ENCODE measurements at places on chromosomes 11 and 22.
A peak's percentile ranks its signal among the peaks of the same experiment; 100 is the strongest.

- DNase-seq: no peak
Measured at GRCh38 chr11:74306435-74307175, 4.8 kb downstream of the P4HA3 start.

GRCh38 chr11:33383075-33383919 lies 126.1 kb downstream of the HIPK3 start:
- DNase-seq: no peak

- no peak for DNase-seq
Measured at GRCh38 chr11:69878927-69879728, 59.9 kb upstream of the FGF3 start.

DNA sequence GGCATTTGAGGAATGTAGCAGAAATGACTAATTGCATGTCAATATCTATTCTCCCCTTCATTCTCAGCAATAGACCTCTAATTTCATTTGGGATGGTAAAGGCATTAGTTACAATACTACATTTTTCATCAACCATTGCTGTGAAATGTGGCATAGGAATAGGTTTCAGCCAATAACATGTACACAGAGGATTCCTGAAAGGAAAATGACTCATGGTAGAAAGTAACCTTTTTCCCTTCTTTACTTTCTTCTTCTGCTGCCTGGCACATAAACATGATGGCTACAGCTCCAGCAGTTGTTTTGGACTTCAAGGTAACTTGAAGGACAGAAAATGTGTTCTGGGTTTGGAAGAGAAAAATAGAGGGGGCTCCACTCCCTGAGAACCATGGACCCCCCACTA lies 231.8 kb upstream of the CTSC start:
- no peak for DNase-seq

- DNase-seq: peak; percentile 3
Measured at GRCh38 chr11:14359501-14360031, 583 bp upstream of the RRAS2 start.

DNA sequence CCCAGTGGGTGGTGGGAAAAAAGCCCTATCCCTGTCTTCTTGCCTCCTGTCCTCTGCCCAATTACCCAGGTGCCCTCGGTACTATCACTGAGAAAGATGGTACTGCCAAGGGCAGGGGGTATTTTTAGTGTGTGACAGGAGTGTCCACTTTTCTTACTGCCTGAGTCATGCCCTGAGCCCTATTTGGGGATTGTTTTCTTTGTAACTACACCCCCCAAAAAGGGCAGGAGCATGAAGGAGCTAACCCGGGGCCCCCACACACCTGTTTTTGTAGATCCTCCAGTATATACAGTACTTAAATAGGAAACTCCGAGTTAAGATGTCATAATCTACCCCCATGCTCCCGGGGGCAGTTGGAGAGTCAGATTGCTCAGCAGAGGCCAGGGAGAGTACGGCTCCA lies 3.8 kb downstream of the SMTNL1 start:
- DNase-seq: no peak

DNA sequence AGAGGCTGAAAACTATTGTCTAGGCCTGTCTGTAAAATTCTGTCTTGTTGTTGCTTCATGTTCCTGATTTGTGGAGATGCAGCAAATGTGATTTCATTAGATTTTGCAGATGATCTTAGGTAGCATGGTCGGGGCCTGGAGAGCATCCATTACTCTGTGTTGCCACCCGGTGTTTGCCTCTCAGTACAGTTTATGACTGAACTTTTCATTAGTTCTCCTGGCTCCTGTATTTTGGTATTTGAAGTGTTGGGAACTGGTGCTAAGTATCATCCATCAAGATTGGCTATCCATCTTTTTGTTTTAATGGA lies 7.7 kb downstream of the YWHAH start:
- DNase-seq: no peak

DNA sequence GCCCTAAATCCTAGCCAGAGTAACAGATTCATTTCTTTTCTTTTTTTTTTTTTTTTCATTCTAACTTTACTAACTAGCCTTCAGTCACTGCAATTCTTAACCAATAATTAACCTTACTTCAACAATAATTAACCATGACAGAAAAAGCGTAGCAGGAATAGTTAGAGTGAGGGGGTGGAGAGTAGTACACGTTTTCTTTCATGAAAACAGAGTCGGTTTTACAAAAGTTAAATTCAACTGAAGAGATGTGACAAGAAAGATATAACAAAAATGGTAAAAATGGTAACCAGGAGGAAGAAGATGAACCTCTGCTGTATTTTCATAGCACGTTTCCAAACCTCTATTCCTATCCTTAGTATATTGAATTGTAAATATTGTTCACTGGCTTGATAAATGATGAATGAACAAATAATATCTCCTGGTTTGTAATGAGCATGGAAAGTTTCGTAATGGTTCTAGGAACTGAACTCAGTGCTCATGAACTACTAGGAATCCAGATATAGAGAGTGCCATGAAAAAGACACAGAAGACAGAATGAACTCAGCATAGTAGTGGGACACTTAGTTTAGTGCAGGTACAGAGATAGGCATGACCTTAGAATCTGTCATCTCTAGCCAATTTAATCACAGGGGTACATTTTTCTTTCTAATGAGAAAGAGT lies 116.5 kb upstream of the ANO5 start:
- DNase-seq: no peak

DNA sequence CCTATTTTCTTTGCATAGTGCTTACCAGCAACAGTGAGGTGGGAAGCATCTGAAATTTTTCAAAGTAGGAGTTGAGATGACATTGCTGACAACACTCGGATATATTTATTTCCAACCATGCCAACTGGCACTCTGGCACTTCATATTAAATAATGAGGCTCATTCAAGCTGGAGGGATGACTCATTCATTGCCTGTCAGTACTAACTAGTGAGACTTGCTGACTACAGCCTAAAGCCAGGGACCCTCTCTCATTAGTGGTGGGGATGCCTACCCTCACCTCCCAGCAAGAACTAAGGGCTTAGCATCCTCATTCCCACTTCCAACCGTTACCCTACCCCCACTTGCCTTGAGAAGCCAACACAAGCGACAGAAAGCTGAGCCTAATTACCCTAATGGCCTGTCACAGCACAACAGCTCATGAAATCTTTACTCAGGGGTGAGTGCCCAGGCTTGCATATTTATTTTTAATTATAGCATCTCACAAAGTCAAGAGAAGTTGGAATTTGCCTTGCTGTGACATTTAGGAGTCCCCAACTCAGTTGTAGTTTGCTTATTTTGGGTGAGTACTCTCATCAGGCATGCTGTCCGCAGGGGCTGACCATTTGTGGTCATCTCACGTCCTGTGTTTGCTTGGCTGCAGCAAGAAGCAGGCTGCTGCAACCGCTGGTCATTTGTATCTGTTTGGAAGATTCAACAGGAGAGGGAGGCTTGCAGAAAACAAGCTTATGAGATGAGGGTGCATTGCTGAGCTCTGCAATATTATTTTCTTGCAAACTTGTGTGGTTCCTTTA lies 181.6 kb upstream of the POU2AF2 start:
- DNase-seq: peak; percentile 23

- DNase-seq: no peak
Measured at GRCh38 chr11:134346101-134346975, 14.6 kb downstream of the GLB1L2 start.

- peak; percentile 71 for DNase-seq
Measured at GRCh38 chr11:123183391-123184099, 11.5 kb downstream of the CLMP start.

- no peak for DNase-seq
Measured at GRCh38 chr11:68959465-68960293, 21.1 kb downstream of the MRGPRD start.

DNA sequence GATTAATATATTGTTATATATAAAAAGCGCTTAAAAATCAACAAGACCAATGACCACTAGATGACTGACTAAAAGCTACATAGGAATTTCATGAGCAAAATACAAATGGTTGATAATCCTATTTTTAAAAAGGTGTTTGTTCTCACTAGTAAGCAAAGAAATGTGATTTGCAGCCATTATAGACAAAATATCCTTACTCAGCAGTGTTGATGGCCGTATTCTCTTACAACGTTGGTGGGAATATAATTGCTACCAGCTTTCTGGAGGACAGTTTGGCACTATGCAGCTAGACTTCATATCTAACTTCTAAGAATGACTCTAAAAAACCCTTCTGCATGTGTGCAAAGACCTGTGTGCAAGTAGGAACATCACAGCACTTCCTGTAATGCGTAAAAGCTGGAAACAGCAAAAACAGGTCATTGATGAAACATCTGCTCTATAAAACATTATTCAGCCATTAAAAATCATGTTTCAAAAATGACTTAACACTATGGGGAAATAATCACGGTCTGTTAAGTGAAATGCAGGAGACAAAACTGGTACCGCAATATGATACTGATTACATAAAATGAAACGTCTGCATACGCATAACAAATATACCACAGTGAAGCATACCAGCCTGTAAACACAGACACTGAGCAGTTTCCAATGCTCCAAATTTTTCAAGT lies 70.1 kb upstream of the LINC01488 start:
- DNase-seq: no peak

DNA sequence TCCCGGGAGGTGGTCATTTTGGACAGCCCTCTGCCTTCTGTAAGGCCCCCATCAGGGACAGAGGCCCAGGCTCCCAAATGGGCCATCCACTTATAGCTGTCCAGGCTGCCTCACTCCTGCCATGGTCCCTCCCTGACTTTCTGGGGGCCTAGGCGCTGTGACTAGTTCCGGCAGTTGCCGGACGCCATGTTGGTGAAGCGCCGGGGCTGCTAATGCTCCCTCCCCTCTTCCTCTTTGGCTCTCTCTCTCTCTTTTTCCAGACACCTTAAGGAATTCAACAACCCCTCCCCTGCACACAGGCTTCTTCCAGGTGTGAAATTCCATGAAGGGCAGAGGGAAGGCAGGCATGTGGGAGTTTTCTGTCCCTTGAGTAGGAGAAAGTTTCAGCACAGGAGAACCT lies 445.6 kb downstream of the SOX6 start:
- no peak for DNase-seq

- DNase-seq: peak; percentile 41
Measured at GRCh38 chr22:37930270-37930951, 23.0 kb downstream of the C22orf23 start.

DNA sequence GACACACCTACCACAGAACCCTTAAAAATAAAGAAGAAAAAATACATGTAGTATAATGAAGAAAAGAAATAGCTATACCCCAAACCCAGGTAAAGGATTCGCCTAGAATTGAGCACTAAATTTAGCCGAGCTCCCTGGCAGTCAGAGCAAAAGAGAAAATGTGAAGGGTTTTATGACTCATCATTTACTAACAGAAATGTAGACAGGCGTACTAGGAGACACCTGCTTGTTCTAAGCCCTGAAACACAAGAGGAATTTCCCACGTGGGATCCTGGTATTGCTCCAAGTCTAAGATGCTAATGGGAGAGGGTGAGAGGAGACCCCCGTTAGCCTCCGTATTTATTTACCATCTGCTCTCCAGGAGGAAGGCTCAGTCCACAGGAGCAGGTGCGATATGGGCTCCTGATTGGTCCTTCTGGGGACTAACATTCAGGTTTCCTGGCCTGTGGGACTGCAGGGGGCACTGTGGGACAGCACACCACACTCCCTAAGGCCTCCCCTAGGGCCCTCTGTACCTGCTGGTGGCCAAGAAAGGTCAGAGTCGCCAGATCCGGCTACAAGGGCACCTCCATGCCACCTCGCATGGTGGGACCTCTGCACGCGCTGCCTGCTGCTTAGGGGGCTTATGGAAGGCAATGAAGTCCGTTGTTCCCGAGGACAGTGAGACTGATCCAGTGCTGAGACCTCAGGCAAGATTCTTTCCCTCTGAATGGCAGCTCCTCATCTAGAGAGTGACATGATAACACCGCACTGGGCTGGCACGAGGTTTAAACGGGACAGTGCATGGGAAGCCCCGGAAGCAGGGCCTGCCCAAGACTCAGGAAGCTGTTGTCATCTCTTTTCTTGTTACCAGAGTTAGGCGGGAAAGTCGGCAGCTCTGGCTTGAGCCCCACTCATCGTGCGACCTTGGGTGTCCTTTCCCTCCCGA lies 25.8 kb downstream of the KCNC1 start:
- DNase-seq: peak; percentile 62

GRCh38 chr22:33431300-33431699 lies 373.1 kb upstream of the SYN3 start:
- DNase-seq: no peak

GRCh38 chr11:114215428-114215827 lies 80.8 kb upstream of the NNMT start:
- DNase-seq: no peak

GRCh38 chr11:34256150-34256549 lies 101.7 kb downstream of the ABTB2 start:
- DNase-seq: no peak

DNA sequence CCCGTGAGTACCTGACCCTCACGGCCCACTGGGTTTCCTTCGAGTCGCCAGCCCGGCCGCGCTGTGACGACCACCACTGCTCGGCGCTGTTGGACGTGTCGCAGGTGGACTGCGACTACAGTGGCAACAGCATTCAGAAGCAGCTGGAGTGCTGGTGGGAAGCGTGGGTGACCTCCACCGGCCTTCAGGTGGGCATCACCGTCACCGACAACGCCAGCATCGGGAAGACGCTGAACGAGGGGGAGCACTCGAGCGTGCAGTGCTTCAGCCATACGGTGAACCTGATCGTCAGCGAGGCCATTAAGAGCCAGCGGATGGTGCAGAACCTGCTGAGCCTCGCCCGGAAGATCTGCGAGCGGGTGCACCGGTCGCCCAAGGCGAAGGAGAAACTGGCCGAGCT lies 32.2 kb downstream of the ZBED4 start:
- no peak for DNase-seq

GRCh38 chr22:45964372-45964771 lies 12.6 kb downstream of the WNT7B start:
- no peak for DNase-seq

- DNase-seq: no peak
Measured at GRCh38 chr11:19436932-19437331, 196.2 kb upstream of the E2F8 start.

DNA sequence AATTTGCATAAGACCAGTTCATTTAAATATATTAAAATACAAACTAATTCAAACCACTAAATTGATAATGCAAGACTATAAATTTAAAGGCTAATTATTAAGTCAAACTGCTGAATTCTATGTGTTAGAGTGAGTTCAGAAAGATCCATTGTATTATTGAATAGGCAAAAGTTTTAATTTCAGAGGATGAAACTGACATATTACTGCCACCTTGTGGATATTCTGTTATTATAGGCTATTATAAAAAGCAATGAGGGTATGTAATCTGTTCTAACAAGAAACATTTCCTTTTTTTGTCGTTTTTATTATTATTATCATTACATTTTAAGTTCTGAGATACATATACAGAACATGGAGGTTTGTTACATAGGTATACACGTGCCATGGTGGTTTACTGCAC lies 20.9 kb upstream of the NAALAD2 start:
- DNase-seq: peak; percentile 1
